Left renal cortex interstitium (tissue), 4 donors: ENCODE measurements at places on chromosomes 7 and 10.

DNA sequence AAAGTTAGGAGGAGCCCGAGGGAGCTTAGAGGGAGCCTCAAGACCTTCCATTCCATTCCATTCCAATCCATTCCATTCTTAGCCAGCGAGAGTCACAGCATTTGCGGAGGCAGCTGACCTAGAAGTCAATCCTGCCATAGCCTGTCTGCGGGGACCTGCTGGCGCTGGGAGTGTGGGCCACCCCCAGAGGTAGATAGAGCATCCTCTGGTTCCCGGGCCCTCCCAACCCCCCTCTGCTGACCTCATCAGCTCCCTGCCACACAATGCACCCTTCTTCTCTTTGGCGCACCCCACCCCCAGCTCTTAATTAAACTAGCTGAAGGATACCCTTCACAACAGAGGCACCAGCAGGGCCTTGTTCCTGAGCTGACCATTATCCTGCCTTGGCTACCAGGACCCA, 152.5 kb upstream of the ZMIZ1 start:
- no peak for DNase-seq

DNA sequence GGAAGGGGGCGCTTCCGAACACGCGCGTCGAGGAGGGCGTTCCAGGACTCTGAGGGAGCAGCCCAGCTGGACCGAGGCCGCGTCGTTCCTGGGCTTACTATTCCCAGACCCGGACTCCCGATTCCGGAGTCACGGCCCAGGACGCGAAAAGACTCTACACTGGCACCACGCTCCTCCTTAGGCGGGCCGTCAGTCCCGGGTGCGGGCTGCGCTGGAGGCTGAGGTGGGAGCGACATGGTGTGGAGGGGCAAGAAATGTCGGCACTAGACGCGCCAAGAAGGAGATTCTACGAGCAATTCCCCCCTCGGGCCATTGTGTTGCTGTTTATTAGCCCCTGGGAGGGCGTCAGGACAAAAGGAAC, 584 bp upstream of the RUNDC3B start:
- no peak for DNase-seq

DNA sequence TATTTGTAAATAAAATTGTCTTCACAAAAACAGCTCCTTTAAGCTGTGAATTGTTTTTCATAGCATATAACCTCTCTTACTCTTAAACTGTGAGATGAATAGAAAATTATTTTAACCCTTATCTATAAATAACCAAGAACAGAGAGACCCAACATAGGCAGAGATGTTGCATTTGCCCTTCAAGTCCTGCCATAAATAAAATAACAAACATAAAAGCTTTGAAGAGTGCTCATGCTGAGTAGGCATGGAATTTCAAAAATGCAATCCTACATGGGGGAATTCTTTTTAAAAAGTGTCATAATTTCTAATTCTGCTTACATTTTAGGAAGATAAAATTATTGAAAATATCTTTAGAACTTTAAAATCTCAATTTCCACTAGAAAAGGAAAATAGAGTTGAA, 124.1 kb upstream of the FERD3L start:
- DNase-seq, result no peak

- DNase-seq, result no peak
These were observed 98.2 kb downstream of the PRPF18 start for GRCh38 chr10:13684806-13685482.

DNA sequence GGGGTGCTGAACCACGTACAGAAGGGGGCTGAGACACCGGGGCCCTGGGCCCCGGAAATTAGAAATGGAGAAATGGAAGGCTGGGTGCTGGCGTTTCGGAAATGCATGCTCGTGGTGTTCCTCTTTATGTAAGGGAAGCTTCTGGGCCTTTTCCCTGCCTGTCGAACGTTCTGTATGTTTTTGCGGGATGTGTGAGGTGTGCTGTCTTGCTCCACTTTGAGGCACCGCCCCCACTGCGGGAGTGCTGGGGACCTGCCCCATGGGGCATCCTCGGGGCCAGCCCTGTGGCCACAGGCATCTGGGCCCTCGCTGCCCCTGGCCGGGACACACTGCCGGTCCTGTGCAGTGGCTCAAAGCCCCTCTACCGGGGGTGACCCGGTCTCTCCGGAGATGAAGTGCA, 1.7 kb upstream of the VENTX start:
- no peak for DNase-seq

DNA sequence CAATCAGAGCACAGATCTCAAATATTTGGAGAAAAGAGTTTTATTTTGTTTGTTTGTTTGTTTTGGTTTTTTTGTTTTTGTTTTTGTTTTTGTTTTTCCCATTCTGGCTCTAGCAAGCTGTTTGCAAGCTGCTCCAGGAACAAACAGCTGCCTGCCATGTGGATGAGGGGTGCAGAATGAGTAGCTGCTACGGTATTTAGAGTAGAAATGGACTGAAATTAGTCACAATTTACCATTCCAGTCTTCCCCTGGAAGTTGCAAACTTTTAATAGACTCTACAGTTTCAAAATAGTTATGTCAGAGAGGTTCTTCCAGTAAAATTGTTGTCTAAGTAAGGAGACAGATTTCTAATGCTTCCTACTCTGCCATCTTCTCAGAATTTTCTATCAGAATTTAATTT, 27.1 kb upstream of the TAS2R16 start:
- DNase-seq, result no peak

DNA sequence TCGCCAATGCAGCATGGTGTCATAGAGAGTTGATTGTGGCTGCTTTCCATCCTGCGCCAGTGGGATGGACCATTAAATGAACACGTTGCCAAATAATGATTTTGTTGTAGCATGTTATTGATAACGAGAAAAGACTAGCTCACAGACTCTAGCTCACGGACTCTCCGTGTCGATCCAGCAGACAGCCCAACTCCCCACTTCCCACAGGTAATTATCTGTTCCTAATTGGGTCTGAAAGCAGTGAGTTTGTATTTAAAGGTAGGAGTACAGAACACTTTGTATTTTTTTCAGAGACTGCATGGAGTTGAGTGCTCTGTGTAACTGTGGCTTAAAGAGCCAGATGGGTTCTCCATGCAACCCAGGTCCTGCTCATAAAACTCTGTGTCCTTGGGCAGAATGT, 1250.5 kb downstream of the TYW1 start:
- no peak for DNase-seq

- DNase-seq, result peak; percentile 72
These were observed 985 bp upstream of the ETV1 start for GRCh38 chr7:13990319-13990983.

GRCh38 chr7:43692582-43693373, 36.5 kb downstream of the COA1 start:
- DNase-seq, result no peak

DNA sequence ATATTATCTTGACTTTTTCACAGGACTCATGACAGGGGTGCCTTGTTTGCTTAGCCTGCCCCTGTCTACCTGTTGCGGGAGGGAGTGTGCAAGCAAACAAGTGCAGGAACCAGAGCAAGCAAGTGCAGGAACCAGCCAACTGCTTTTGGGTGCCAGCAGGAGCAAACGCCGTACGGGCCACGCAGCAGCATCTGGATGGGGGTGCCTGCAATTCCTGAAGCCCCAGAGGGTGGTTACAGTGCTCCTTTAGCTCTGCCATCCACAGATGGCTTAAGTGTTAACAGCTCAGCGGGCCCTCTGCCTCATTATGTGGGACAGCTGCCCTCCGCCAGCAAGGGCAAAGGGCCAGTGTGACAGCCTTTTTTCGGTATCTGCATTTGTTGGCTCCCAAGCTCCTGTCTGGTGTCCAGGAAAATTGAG, 83.5 kb downstream of the MICU1 start:
- DNase-seq, result no peak

GRCh38 chr10:921471-922414, 9.8 kb downstream of the LARP4B start:
- DNase-seq, result no peak

DNA sequence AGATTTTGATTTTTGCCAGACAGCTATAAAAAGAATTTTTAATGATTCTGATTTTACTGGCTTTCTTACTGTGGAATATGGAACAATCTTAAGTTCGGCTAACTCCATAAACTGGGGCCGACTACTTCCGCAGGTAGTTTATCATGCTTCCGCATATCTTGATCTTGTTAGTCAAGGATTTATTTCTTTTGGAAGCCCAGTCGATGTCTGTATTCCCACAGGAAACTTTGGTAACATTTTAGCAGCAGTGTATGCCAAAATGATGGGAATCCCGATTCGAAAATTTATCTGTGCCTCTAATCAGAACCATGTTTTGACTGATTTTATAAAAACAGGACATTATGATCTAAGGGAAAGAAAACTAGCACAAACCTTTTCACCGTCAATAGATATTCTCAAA, 8.1 kb downstream of the THNSL1 start:
- no peak for DNase-seq

GRCh38 chr7:55048221-55048859, 29.5 kb downstream of the EGFR start:
- DNase-seq, result no peak

DNA sequence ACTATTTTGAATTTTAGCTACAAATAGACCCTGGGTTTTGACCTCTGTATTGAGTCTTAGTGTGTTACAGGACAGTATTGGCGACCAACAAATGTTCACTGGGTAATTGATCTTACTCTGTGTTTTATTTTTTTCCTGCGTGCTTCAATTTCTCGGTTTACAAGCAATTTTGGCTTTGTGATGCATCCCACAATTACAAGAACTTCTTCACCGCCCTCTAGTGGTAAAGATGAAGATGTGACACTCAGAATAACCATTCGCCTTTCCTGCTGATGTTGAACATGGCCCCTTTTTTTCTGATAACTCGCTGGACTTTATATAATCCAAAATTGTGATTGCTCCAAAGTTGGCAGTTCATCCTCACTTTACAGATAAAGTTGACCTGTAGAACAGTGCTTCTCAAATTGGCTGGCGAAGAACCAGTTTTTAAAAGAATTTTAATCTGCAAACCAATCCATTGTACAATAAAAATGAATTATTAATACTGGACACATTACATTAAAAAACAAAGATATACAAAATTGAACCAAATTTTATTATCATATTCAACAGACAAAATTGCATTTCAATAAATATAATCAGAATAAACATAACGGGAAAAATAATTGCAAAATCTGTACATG, 20.2 kb upstream of the SMC3 start:
- DNase-seq, result no peak

DNA sequence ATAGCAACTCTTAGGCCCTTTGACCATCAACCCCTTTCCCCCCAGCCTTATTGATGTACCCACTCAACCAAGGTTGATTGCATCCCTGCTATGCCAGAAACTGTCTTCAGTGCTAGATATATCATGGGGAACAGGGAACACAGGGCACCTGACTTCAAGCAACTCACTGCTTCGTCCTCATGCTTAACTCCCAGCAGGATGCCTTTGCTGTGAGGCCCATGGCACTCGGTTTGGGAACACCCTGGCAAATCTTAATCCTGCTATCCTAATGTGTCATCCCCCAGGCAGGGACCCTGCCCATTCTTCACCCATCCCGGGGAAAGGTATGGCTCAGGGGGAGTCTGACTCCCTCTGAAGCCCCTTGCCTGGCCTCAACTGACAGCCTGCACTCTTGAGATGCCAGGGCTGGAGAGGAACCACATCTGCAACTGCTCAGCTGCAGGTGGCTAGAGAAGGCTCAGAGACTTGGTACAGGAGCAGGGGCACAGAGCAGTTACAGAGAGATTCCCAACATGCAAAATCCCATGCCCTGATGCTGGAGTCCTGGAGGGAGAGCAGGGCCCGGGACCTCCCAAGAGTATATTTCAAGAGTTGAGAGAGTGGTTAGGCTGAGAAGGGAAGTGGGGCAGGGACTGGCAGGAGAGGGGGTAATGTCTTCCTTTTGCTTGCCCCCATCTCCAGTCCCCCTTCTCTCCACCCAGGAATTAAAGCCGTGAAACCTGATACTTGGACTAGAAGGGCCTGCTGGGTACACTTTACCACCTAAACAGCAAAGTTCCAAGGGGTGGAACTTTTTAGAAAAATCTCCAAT, 2.4 kb upstream of the UNC5B start:
- DNase-seq, result no peak

GRCh38 chr7:106050002-106050745, 61.9 kb downstream of the SYPL1 start:
- DNase-seq, result no peak

DNA sequence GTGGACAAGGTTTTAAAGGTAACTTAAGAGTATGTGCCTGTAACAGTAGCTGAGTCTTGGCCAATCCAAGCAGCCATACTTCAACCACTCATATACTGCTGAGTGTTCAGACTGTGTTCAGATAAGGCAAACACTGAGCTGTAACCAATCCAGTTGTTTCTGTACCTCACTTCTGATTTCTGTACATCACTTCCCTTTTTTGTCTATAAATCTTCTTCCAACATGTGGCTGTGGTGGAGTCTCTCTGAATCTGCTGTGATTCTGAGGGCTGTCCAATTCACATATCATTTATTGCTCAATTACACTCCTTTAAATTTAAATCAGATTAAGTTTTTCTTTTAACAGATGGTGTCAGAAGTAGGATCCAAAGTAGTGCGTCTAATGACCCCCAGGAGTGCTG, 149.5 kb upstream of the PHF14 start:
- DNase-seq, result no peak

DNA sequence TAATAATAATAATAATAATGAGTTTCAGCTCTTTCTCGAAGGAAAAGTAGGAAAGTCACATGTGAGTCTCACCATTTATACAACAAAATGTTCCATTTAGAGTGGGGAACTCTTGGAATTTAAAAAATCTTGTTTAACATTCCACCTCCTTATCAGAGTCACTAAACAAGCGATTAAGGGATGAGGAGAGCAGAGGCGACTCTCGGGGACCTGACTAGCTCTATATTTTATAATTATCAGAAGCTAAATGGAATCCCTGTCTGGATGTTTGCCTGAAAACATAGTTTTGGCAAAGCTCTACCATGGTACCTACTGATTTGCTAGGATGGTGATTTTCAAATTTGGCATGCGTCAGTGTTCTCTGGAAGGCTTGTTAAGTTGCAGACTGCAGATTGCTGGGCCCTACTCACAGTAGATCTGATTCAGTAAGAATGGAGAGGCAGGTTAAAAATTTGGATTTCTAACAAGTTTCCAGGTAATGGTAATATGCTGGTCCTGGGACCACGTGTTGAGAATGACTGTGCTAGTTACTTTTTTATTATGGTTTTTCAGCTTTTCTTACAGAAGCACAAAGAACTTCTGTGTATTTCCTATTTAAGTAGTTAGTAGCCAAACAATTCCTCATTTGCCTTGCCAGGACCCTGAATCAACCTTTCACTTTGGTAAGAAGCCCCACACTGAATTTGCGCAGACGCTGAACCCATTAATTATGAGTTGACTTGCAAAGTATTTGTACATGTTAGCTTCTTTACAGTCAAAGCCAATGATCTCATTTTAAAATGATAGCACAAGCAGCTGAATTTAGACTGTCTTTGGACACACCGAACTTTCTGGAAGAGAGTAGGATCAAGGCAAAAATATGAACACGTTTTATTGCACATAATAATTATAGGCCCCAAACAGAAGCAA, 39.5 kb downstream of the CPED1 start:
- no peak for DNase-seq

DNA sequence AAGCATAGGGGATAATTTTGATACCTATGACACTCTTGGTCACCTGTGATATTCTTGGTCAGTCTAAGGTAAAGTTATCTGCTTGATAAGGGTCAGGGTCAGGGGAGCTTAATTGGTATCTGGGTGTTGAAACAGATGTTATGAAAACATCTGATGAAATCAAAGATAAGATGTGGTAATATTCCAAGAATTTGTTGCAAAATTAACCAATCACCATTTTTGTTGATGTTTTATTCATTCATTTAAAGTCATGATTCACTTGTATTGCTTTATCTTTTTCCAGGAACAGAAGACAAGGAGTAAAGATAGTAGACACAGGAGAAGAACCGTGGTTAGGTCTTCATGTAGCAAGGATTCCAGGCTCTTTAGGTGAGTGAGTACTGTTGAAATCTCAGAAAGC, 103.1 kb downstream of the SEMA3C start:
- DNase-seq, result no peak

GRCh38 chr7:144028547-144028946, 20.2 kb upstream of the OR2A5 start:
- DNase-seq, result no peak
